Mesenteric fat pad (tissue), 1 donor: ENCODE measurements at places on chromosomes 2 and 18. TPM values are rescaled to one million over a fixed set of nuclear protein-coding genes. Genes with fewer than 3 reads are reported as not detected.
A peak's percentile ranks its signal among the peaks of the same experiment; 100 is the strongest.

- DNase-seq: no peak
Observed at GRCh38 chr2:135072125-135072997, 20.3 kb downstream of the RAB3GAP1 start.

Gene IL36RN
- not detected for total RNA-seq

- no peak for DNase-seq
Observed at GRCh38 chr18:51226587-51227350, 29.3 kb upstream of the MEX3C start.

DNA sequence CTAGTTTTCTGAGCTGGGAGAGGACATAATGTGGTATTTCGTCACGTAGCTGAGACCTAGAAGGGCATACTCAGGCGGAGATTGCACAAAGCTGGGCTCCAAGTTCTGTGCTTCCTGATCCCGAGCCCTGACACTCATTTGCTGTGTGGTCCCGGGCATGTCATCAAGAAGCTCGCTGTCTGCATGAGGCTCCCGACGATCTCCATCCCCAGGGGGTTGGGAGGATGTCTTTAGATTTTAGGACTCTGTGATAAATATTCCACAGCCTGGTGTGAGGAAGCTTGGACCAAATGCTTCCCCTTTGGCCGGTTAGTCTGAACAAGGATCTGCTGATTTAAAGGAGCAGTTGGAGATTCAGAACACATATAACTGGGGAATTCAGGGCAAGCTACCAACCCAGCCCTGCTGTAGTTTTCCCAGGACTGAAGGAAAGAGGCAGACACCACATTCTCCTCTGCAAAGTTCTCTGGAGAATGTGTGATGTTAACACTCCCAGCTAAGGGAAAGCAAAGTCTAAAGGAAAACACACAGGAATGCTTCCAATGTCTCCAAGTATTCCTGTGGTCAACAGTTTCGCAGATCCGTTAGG, 2.3 kb downstream of the KCNE4 start:
- DNase-seq: no peak

DNA sequence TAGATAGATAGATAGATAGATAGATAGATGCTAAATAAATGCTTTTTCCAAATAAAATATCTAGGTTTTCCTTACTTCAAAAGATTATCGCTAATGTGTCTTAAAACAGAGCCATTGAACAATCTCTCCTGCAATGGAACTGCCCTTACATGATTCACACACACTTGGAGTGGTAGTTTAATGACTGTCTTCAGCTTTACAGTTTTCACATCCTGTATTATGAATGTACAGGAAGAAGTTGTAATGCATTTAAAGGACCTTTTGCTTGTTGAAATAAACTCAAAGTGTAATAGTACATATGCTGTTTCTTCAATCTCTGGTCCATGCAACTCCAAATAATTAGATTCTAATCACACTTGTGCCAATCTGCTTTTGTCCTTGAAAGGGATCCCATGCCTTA, 797.6 kb upstream of the CDH2 start:
- DNase-seq: no peak

Gene CAMKMT
- total RNA-seq: 10.2 TPM

Gene WNT6
- total RNA-seq: 0.90 TPM

DNA sequence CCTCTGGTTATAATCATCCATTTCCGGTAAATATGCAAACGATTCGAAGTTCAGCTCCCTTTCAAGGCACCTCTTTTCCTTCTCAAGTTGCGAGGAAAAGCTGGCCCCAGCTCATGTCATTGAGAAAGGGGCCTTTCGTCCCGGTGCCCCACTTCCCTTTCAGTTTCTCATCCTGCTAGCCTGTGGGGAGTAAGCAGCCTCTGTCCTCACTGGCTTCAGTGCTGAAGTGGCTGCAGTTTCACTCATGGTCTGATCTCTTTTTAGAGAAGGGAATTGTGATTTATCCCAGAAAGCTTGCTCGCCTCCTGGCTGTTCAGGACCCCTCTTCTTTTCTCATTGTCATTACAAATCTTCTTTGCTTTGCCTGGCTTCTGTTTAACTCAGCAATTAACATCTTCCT, 207.5 kb downstream of the NR4A2 start:
- DNase-seq: no peak

Gene AQP4
- total RNA-seq: not detected

- no peak for DNase-seq
Observed at GRCh38 chr2:164903951-164904350, 51.4 kb downstream of the SLC38A11 start.

DNA sequence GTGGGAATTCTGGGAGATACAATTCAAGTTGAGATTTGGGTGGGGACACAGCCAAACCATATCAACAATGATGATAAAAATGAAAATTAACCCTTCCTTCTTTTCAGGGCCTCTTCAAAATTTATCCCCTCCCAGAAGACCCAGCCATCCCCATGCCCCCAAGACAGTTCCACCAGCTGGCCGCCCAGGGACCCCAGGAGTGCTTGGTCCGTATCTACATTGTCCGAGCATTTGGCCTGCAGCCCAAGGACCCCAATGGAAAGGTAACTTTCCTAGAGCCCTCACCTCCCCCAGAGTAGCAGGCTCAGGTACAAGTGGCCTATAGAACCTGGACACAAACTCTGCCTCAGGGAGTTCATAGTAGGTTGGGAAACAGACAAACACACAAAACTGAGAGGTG, 205.4 kb downstream of the DYSF start:
- no peak for DNase-seq

Gene PLCD4
- total RNA-seq: 1.0 TPM

DNA sequence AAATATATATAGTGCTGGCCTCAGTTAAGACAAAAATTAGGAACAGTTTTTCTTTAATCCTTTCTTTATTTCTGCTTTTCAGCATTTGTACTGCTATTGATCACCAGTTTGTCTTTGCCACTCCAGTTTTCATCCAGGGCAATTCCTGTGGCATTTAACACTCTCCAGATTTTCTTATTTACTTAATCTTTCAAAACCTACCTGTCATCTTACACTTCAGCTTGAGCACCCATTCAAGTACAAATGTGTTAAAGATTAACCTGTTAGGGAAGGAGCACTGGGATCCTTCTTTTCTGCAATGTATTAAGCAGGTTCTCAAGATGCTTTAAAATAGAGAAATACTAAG, 101.8 kb upstream of the SCN1A start:
- DNase-seq: no peak

Gene UGT1A6
- total RNA-seq: not detected

- DNase-seq: no peak
Observed at GRCh38 chr18:21918693-21919092, 178.1 kb downstream of the MIB1 start.

Gene DOCK10
- total RNA-seq: 16.0 TPM

GRCh38 chr2:217805668-217806481, 196.9 kb downstream of the TNS1 start:
- no peak for DNase-seq

- DNase-seq: peak; percentile 96
Observed at GRCh38 chr2:219294356-219295351, 14.5 kb downstream of the PTPRN start.

DNA sequence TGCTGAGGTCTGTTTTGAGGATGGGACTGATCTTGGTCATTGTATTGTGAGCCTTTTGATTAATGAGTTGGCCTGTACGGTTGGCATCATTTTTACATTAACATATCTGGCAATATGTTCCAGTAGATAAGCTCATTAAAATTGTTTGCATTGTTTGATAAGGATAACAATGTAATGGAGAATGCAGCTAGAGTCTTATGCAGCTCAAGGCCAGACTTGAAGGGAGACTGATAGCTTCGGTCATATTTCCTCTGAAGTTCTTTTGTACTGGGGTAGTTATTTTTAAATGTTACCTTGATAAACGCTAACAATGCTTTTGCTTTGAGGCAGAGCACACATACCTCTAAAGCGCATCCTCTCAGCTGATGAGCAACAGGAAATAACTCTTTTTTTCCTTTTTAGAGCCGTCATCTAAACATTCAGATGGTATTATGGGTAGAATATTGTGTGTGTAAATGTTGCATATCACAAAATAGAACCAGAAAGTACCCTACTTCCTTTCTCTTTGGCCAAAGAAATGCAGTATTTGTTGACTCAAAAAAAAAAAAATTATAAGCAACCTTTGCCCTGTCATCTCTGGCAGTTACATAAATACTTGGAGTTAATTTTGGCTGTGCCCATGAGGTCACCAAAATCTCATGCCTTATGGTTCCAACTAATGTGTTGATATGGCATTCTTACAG, 1.3 kb downstream of the MAPRE2 start:
- DNase-seq: no peak

Gene VSNL1
- not detected for total RNA-seq

- no peak for DNase-seq
Observed at GRCh38 chr2:217994776-217995274, 8.0 kb downstream of the TNS1 start.

- DNase-seq: no peak
Observed at GRCh38 chr2:9573013-9573720, 17.5 kb upstream of the ADAM17 start.

- no peak for DNase-seq
Observed at GRCh38 chr2:21229302-21229701, 105.5 kb downstream of the TDRD15 start.

GRCh38 chr2:144357623-144358373, 162.1 kb downstream of the ZEB2 start:
- DNase-seq: no peak

Gene TTC39C
- 46.7 TPM for total RNA-seq

GRCh38 chr18:30967701-30968100, 74.8 kb downstream of the DSC3 start:
- DNase-seq: no peak

GRCh38 chr2:170165129-170165528, 12.8 kb upstream of the MYO3B start:
- DNase-seq: no peak

DNA sequence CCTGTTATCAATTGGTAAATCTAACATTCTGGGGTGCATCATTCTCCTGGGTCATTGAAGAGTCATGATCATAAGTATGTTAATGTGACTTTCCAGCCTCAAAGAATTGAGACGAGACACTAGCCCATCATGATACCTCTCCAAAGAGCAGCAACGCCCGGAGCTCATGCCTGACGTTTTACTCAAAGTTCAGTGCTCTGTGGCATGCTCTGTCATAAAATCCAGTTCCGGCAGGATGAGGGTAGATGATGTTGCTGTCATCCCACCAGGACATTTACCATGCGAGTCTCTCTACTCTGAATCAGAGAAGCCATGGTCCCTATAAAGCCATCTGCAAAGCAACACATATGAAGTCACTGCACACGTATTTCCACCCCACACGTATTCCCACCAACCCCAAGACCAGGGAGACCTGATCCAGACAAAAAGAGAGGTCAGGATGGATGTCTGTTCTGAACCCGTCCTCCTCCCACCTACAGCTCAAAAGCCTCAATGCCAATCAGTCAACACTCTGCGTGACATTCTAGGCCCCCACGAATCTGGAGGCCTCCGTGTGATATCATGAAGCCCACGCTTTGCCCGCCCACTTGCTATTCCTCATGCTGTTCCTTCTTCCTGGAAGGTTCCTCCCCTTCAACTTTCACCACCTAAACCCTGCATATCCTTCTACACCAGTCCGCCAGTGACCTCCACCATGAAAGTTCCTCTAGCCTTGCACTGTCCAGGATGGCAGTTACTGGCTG, 85.8 kb downstream of the DNMT3A start:
- no peak for DNase-seq

DNA sequence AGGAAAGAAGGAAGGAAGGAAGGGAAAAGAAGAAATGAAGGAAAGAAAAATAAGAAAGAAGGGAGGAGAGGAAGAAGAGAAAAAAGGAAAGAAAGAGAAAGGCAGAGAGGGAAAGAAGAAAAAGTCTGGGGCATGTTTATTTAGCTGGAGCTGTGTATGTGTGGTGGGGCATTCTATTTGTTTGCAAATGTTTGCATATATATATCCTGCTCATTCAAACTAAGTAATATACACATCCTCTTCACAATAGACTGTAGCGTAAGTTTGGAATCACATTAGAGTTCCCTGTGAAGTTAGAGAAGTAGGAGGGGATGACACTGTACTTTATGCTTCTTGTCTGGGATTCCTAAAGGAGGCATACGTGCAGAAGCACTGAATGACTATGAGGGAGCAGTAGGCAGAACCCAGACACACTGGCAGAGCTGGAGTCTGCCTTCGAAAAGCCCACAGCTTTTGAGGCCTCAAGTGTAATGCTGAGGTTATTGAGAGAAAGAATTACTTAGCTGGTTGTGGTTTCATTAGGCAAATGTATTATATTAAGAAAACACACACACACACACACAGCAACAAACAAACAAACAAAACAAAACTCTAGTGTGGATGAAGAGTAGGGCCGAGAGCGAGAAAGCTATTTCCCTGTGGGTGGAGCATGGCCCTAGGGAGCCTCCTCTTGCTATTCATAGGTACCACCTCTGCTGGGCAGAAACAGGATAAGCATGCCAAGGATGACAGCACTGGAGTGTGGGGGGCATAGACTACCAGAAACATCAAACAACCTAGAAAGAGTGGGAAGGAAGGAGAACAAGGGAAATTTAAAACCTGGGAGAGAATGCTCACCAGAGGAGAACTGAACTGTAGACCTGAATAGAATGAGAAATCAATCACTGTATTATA, 905.1 kb upstream of the NXPH2 start:
- no peak for DNase-seq

- peak; percentile 88 for DNase-seq
Observed at GRCh38 chr2:241981076-241981700, 111.7 kb downstream of the RTP5 start.

GRCh38 chr2:230762317-230762896, 49.8 kb downstream of the CAB39 start:
- no peak for DNase-seq

DNA sequence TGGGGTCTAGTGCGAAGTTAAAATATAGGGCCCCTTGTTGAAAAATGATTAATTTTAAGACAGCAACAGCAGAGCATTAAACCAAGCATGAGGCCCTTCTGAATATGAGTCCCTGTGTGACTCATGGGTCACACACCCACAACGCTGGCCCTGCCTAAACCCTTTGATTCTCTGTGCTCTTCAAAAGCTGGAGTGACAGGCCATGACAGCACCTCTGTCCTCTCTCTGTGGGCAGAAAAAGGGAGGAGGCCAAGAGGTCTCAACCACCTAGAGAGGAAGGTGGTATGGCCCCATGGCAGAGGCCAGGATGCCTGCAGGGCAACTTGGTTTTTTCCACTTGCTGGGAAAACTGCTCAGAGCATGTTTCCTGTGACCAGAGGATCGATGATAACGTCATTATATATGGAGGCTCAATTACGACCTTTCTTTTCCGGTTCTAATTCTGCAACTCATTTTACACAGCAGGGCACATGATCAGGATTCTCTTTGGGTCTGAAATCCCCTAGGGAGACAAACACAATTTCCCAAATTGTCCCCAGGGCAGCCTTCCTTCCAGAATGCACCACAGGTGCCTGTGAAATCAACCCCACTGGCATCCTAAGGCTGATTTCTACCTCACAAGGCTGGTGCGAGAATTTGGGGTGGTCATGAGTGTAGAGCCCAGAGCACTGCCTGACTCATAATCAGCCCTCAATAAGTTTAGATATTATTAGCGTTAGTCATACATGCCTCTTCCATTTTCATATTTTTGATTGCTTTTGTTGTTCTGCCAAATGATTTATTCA, 102.0 kb upstream of the PPP1CB start:
- DNase-seq: no peak
